Effector CD4-positive, alpha-beta T cell (primary cell): ENCODE measurements at places on chromosomes 13 and 19.

- DNase-seq: no peak
These were observed 2.1 kb downstream of the P2RY11 start for GRCh38 chr19:10113592-10113963.

- DNase-seq: no peak
These were observed 146.7 kb downstream of the USP12 start for GRCh38 chr13:27024776-27025492.

DNA sequence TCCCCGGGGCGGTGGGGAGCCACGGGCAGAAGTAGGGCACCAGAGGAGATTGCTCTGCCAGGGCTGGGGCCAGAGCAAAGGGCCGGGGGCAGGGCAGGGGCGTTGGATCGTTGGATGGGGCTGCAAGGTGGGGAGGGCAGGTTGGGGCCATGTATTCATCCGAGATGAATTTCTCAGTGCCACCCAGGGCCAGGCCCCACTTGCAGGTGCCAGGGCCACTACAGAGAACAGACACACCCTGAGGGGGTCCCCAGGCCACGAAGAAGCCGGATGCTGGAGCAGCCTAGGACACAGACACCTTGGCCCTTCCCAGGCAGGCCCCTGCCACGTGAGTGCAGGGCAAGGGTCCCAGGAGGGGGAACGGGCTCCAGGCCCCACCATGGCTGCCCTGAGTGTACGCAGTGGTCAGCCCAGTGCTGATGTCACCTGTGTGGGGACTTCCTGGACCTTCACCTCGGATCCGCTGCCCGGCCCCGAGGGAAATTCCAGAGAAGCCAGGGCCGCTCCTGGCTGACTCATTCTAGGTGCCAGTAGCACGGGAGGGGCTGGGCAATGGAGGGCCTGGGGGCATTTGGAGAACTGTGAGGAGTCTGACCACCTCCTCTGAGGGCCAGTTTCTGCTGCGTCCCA lies 9.6 kb upstream of the SBNO2 start:
- no peak for DNase-seq

DNA sequence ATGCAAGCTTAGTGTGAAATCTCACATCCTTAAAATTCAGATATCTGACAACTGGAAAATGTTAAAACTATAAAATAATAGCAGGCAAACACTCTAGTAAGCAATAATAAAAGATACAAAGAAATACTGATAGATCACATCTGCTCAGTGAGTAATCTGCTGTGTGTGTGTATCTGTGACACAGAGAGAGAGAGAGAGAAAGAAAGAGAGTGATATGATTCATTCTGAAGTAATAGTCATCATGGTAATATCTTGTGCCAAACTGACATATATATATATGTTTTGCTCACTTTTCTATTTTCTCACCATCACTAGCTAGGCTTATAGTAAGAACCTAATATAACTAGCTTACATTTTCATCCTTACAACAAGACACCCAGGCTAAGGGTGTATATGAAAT lies 288.0 kb upstream of the SLITRK6 start:
- DNase-seq: no peak

GRCh38 chr19:40433391-40434216 lies 7.8 kb upstream of the SERTAD1 start:
- DNase-seq: peak; percentile 39

- no peak for DNase-seq
These were observed at the start of gene ING1 for GRCh38 chr13:110713642-110713952. Gene ING1 (plus strand): TSS chr13:110713700. CDS start chr13:110714150, 450 bp downstream.

DNA sequence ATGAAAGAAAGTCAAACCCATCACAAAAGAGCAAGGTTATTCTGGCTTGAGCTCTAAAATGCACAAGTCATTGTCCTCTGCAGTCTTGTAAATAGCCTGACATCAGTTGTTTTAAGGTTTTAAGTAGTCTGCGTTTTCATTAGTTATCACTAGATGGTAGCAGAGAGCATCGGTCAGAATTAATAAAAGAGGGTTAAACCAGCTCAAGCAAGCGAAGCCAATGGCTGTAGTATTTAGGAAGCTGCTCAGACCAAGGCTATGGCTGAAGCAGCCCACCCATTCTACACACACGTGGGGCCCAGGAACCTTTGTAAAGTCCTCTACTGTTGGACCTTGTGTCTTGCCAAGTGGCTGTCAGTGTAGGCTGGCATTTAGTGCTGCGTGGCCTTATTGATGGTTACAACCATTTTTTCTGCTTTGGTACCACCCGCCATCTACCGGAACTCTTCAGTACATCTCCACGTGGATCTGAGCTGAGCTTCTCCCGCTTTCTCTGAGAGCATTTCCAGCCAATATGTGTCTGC lies 13.3 kb upstream of the ZNF57 start:
- no peak for DNase-seq

DNA sequence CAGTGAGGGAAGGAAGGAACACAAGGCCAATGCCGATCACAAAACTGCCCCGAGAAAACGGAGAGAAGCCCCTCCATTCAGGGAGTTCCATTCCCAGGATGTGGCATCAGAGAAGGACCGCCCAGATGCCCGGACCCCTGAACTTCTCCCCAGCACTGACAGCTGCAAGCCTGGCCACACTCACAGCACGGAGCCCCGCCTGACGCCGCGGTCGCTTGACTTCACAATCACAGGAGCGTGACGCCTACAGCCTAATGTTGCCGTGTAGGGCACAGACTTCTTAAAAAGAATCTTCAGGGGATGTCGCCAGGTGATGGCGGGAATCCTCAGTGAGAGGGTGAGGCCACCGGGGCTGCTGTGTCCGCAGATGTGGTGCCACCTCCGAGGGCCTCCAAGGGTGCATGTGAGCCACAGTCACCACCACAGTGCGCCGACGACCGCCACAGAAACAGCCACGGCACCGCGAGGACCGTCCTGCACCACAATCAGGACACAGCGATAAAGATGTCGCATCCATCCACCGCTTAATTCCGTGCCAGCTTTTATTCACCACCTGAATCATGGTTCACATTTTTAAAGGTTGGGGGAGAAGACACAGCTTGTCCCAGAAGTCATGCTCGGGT lies 77.2 kb downstream of the SPACA7 start:
- DNase-seq: no peak

DNA sequence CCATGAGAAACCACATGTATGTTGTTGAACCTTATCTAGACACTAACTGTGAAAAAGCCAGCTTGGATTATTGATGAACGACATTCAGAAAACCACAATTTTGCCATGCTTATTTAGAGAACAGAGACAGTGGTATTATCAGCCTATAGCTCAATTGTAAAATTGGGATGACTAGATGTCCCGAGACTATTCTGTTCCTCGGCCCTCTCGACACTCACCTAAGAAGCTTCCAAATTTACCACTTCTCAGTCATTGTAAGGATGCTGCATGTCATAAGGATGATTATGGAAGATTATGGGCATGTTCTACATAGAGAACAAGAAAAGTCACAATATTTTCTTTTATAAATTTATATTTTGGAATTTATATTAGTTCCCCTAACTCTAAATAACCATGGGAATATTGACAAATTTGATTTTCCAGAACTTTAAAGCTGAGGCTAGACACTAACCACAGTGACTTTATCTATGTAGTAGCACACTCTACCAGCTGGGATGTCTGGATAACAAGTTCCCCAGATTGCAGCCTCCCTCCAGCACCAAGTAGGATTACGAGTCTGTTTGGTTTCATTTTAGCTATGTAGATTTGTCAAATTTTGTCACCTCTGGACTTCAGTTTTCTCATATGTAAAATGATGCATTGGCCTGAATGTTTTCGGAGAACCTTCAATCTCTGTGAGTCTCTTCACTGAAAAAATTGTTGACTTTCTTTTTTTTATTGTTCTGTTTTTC lies 513.6 kb downstream of the IRS2 start:
- no peak for DNase-seq

GRCh38 chr19:54517483-54517882 lies 14.9 kb downstream of the LAIR2 start:
- DNase-seq: peak; percentile 47

- no peak for DNase-seq
These were observed 160.0 kb downstream of the RBM26 start for GRCh38 chr13:79245937-79246577.

GRCh38 chr13:25982907-25983306 lies 68.9 kb downstream of the SHISA2 start:
- no peak for DNase-seq

GRCh38 chr13:73074014-73074413 lies 15.2 kb downstream of the KLF5 start:
- DNase-seq: no peak

GRCh38 chr13:31437975-31438374 lies 238.2 kb downstream of the B3GLCT start:
- DNase-seq: no peak

- no peak for DNase-seq
These were observed 1681.5 kb downstream of the EFNB2 start for GRCh38 chr13:104854007-104854406.

- no peak for DNase-seq
These were observed 27.2 kb downstream of the COL4A2 start for GRCh38 chr13:110334256-110334655.

GRCh38 chr19:4693471-4694121 lies 23.5 kb upstream of the MYDGF start:
- DNase-seq: no peak

- no peak for DNase-seq
These were observed 443.9 kb upstream of the SLC10A2 start for GRCh38 chr13:103510007-103510535.

DNA sequence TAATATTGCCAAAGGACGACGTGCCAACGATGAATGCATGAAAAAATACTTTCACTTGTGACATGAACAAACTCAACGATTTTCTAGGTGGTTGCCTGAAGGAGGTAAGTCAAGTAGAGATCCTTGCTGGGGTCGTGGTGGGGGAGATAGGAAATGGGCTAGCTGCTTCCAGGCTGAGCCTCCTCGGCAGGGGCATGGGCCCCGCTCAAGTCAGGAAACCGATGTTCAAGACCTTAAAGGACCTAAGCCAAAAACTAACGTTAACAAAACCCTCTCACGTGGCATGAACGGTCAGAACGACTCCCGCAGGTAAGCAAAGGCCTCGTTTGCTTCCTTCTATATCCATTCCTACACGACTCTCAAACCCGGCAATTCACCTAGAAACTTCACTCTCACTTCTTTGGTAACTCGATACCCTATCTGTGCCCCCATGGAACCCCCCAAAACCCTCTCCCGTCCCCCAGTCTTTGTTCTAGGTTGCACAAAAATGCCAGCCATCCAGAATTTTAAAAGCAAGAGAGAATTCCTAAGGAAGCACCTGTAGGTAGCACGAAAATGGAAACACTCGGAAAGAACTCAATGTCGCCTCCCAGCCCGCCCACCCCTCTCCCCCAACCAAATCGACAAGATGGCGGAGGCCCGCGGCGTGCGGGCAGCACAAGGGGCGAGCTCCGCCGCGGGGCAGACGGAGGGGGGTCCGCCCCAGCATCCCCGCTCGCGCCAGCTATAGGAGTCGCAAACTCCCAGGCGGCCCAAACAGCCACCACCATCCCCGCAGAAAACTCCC lies 13.6 kb downstream of the ACP4 start:
- DNase-seq: peak; percentile 8

- DNase-seq: no peak
These were observed 105.9 kb downstream of the AKAP11 start for GRCh38 chr13:42377640-42378382.

DNA sequence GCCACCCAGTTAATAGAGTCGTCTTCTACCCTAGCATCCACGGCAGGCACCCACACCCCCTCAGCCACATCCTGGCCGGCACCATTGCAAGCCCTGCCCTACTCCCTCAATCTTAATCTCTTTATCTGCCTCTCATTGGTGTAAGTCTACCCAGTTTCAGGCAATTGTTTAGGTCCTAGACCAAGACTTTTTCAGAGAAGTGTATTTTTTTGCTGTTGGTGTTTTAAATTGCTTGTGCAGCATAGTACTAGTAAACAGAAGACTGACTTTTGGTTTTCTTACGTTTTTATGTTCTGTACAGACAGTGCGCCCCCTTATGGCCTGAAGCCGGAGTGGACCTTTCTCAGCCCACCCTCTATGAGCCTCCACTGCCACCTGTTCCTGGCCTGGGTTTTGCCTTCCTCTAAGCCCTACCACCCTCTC lies 2.3 kb upstream of the LCP1 start:
- DNase-seq: peak; percentile 65
